T-helper 17 cell (primary cell): ENCODE measurements at places on chromosomes 7 and 10. TPM values are rescaled to one million over a fixed set of nuclear protein-coding genes. Genes with fewer than 3 reads are reported as not detected.
A peak's percentile ranks its signal among the peaks of the same experiment; 100 is the strongest.

DNA sequence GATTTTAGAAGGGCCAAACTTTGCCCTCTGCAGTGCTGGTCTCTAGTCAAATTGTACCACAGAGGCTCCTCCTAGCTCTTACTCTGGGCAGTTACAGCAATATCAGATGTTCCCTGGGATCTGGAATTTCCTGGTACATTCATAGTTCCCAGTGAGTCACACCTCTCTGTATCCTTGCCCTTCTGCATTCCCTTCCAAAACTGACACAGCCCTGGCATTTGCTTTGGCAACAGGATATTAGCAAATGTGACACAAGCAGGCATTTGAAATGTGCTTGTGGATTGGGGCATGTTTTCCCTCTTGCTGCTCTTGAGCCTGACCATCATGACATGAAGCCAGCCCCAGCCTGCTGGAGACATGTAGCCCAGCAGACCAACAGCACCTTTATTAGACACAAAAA, 284.7 kb upstream of the AKR1E2 start:
- no peaks in the 10 kb centered on the region for H3K4me1 ChIP-seq
- H3K27ac ChIP-seq: no peak overlapping the region
- H3K4me3 ChIP-seq: no peak overlapping the region
- no peaks in the 10 kb centered on the region for H3K36me3 ChIP-seq

DNA sequence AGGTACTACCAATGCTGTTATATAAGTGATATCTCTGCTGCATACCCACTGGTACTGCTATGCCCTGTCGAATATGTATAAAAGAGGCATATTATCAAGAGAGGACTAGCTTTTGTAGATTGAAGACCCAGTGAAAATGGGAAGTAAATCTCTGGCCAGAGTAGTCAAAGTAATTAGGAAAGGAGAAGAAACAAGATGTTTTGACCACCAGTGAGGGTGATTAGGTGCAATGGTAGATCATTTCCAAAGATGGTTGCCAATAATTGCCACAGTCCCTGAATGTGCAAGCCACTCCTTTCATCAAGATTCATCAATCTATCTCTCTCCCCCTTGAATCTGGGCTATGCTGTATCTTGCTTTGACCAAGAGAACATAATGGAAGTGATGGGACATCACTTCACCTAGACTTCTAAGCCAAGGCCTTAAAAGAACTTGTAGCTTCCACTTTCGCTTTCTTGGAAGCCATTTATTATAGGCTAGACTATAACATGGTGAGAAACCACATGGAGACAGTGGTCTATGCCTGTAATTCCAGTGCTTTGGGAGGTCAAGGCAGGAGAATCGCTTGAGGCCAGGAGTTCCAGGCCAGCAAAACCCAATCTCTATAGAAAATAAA, 52.6 kb upstream of the ST8SIA6 start:
- H3K27me3 ChIP-seq: no peaks in the 10 kb centered on the region
- no peaks in the 10 kb centered on the region for H3K36me3 ChIP-seq
- H3K4me3 ChIP-seq: peak overlapping the region; percentile 70
- peak overlapping the region; percentile 88 for H3K27ac ChIP-seq
- DNase-seq: no peak
- peaks cover 21% of the 10 kb centered on the region for H3K4me1 ChIP-seq

DNA sequence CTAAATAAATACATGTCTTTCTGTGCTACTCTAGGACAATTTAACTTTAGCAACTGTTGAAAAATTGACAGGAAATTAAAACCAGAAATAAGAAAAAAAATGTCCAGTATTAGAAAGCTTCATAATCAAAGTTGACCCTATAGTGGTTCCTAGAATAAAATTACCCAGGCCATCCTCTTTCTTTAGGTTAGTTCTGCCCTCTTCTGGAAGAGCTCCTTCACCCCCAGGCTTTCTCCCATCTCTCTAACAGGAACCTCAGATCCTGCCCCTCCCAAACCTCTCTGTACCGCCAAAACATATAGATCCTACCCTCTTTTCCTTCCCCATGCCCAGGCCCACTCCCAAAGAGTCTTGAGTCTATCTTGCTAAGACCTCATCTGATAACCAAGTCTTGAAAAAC, 159.4 kb upstream of the CDK1 start:
- no peak overlapping the region for H3K27ac ChIP-seq
- DNase-seq: no peak
- H3K4me1 ChIP-seq: peaks cover 14% of the 10 kb centered on the region
- H3K27me3 ChIP-seq: no peaks in the 10 kb centered on the region

GRCh38 chr7:45242261-45242660, 84.7 kb downstream of the RAMP3 start:
- H3K27ac ChIP-seq: peak overlapping the region; percentile 83
- H3K36me3 ChIP-seq: peaks cover 9% of the 10 kb centered on the region
- no peak overlapping the region for H3K4me3 ChIP-seq
- H3K27me3 ChIP-seq: peaks cover 62% of the 10 kb centered on the region
- H3K4me1 ChIP-seq: peaks cover 15% of the 10 kb centered on the region

SHH gene
- total RNA-seq: not detected

SPDYE6 gene
- not detected for total RNA-seq

DNA sequence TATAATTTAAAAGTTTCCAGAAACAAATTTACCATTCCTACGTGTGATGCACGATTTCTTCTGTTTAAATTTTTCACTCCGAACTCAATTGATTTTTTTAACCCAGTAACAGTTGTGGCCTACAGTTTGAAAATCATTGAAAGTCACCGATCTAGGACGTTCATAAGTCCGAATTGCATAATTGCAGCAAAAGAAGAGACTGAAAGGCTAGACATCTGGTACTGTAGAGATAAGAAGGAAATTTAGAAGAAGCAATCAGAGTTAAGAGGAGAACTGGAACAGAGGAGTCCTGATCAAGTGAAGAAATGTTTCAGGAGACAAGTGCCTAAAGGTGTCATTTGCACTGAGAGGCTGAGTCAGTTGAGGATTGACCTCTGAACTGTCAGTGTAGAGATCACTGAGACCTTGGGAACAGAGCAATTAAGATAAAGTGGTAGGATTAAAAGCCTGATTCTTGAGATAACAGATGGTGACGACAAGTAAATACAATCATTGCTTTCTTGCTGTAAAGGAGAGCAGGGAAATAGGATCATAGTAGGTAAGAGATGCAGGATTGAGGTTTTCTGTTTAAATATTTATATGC, 73.5 kb downstream of the ZFAND4 start:
- peaks cover 13% of the 10 kb centered on the region for H3K4me1 ChIP-seq
- H3K27me3 ChIP-seq: peaks cover 26% of the 10 kb centered on the region
- no peak overlapping the region for H3K4me3 ChIP-seq

DNA sequence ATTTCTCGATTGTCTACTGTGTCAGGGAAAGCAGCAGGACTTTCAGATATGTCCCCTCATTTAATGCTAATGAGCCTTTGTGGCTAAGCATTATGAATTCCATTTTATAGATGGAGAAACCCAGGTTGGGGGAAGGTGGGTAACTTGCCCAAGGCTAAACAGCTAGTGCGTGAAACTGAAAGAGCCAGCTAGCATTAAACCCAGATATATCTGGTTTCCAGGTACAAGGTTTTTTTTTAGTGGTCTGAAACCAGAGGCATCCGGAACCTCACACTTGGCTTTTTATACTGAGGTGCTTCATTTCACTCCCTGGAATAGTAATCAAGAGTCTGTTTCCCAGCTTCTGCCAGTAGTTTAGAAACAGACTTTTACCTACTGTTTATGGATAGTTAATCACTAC, 694.8 kb downstream of the PHTF2 start:
- no peak for DNase-seq
- no peaks in the 10 kb centered on the region for H3K36me3 ChIP-seq
